ENCODE measurements at places on chromosomes 12 and 14.

DNA sequence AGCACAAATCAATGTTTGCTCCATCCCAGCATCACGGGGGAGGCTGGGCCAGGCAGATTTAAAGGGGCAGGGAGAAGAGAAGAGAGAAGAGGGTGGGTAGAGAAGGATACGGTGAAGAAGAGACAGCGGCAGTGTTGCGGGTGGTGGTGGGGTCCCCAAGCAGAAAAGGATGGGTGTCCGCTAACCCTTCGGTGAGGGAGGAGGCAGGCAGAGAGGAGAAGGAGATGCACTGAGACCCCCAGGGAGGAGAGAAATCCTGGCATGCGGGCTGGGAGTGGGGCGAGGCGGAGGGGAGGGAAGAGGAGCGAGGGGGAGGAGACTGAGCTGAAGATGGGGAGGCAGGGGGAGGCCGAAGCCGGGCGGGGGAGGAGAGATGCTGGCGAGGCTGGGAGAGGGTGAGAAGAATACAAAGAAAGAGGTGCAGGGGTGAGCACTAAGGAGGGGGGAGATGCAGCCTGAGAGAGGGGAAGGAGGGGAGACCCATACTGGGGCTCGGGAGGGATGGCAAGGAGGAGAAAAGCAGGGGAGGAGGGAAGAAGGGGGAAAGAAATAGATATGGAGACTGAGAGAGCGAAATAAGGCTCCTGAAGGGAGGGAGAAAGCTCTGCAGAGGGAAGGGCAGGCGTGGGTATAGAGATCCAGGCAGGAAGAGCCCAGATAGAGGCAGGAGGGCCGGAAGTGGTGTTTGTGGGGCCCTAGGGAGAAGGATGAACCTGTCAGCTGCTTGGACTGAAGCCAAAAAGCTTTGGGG, at the start of gene JPH4:
Gene JPH4 (minus strand): TSS at position 231 of the 751 bp plus-strand sequence. CDS start 1,337 bp downstream, outside the sequence.
- peak; percentile 82 for DNase-seq

- peak; percentile 93 for DNase-seq
Measured at GRCh38 chr14:105087963-105088811, 23.0 kb upstream of the GPR132 start.

DNA sequence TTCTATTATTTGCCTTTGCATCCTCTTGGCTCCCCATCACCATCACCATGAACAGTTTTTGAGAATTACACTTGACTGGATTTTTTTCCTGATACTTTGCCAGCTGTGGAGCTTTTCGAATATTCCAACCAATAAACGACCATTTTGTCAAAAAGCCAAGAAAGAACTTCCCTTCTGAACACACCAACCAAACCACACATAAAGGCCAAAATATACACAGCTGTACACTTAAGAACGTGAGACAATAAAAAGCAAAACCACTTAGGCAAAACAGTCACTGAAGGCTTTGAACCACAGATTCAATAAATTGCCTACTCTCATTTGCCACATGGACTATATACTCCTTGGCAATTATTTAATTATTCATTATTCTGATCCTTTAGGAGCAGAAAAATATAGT, 1.1 kb downstream of the C14orf93 start:
- no peak for DNase-seq

DNA sequence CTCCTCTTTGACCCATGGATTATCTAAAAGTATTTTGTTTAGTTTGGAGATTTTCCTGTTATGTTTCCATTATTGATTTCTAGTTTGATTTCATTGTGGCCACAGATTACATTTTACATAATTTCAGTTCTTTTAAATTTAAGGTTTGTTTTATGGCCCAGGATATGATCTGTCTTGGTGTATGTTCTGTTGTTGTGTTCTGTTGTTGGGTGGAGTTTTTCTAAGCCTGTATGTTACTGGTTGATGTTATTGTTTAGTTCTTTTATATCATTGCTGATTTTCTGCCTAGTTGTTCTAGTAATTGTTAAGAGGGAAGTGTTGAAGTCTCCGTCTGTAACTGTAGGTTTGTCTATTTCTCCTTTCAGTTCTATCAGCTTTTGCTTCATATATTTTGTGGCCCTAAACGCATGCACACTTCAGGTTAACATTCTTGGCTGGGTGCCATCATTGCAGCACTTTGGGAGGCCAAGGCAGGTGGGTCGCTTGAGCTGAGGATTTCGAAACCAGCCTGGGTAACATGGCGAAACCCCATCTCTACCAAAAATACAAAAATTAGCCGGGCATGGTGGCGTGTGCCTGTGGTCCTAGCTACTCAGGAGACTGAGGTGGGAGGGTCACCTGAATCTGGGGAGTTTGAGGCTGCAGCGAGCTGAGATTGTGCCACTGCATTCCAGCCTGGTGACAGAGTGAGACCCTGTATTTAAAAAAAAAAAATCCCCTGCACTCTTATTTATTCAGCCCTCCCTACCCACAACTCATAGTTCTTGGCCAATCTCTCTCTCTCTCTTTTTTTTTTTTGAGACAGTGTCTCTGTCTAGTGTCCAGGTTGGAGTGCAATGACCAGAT, 28.1 kb upstream of the CFL2 start:
- DNase-seq, result no peak

DNA sequence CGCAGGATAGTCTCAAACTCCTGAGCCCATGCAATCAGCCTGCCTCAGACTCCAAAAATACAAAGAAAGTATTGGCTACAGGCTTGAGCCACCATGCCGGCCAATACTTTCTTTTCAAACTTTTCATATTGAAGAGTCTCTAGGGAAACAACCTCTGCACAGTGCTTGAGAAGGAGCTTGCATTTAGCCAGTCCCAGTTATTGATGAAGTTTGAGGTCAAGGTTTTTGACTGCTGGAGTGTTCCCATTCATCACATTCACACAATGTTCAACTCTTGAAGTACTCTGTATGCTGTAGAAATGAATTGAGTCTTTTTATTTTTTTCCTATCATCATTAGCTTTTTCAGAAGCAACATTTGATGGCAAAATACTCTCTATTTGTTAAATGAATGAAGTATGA, 355.8 kb upstream of the E2F7 start:
- DNase-seq, result no peak

- no peak for DNase-seq
Measured at GRCh38 chr12:120662879-120663278, 22.5 kb downstream of the CABP1 start.

GRCh38 chr12:78864870-78865463, 393 bp downstream of the SYT1 start:
- peak; percentile 67 for DNase-seq

- DNase-seq, result no peak
Measured at GRCh38 chr14:37819155-37820015, 224.0 kb downstream of the TTC6 start.

DNA sequence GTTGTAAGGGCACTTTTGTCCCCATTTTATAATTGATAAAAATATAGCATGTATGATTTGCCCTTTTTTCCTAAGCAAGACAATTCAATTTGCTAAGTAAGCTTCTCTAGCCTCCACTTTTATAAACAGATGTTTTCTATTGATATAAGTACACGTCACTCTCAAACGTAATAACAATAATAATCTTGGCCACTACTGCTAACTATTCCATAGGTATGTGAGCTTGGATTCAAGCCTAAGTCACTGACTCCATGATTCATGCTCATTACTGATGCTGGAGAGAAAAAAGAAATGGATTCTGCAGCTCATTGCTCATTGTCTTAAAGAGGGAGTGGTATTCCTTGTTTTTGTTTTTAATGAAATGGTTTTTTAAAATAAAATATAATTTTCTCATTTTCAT, 661.0 kb downstream of the GALC start:
- DNase-seq, result no peak

- DNase-seq, result no peak
Measured at GRCh38 chr12:14964406-14964805, 3.0 kb upstream of the ARHGDIB start.

- no peak for DNase-seq
Measured at GRCh38 chr14:89302396-89302950, 114.6 kb downstream of the FOXN3 start.

DNA sequence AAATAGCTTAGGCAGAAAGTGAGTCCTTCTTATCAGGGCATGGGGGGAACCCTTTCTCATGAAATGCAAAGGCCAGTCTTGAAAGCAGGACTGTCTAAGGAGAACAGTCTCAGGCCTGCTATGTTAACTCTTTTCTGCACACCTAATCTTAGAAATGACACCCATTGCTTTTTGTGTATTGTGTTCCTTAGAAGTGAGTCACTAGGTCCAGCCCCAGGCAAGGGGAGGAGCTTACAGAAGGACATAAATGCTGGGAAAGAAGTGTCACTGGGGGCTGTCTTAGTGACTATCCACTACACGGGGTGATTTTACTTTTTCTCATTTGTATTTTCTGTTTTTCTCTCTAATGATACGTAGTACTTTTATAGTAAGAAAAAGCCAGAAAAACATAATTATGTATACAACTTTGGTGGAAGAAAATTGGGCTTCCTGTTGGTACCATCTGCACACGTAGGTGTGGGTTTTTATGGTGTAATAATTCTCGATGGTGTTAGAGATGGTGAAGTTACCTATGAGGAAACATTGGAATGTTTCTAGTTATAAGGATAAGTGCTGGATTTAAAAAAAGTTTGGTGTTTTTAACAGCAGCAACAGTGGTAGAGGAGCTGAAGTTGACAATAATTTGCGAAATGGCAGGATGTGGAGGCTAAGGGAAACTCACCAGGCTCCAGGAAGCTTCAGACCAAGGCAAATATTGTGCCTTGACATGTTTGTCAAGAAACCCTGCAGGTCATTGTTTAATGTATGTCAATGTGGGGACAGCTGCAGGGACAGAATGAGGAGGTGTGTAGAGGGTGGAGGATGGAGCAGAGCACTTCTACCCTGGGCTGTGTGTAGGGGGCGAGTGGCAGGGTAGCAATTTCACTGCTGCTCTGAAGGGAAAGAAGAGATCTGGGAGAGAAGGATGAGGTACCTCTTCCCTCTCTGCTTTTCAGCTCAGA, 214.9 kb downstream of the KTN1 start:
- no peak for DNase-seq

DNA sequence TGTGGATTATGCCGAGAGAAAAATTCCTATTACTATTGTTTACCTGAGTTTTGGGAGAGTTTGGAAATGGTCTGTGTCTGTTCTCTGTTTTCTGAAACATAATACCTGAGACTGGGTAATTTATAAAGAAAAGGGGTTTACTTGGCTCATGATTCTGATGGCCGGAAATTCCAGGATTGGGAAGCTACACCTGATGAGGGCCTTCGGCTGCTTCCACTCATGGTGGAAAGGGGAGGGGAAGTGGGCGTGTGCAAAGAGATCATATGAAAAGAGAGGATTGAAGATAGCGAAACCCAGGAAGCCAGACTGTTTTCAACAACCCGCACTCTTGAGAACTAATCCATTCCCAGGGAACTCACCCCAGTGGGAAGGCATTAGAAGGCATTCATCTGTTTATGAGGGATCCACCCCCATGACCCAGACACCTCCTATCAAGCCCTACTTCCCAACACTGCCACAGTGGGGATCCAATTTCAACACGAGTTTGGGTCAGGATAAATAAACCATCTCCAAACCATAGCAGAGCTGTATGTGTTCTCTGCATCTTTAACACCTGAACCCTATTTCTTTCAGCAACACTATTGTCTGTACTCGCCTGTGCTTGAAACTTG, 51.1 kb downstream of the APAF1 start:
- DNase-seq, result no peak

DNA sequence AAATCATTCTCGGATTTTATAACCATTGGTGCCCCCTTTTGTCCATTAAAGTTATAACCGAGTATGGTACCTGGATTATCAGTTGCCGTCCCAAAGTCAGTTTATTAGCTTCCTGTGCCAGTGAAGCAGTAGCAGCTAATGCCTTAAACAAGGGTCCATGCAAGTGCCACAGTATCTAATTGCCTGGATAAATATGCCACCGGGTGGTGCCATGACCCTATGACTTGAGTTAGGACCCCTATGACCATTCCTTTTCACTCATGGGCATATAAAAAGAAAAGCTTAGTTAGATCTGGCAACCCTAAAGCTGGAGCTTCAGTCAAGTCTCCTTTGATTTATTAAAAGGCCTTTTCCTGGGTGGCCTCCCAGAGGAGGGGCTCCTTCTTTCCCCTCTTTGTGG, 1314.6 kb downstream of the TMEM121 start:
- DNase-seq, result no peak

- DNase-seq, result no peak
Measured at GRCh38 chr12:30201301-30202160, 417.8 kb upstream of the TMTC1 start.
